ENCODE measurements at places on chromosomes 3 and 15. TPM values are rescaled to one million over a fixed set of nuclear protein-coding genes. Genes with fewer than 3 reads are reported as not detected.

Gene SPTSSB
- total RNA-seq, result not detected

Gene MCF2L2
- total RNA-seq, result 0.58 TPM

Gene NRG4
- total RNA-seq, result not detected

Gene CDAN1
- 11.5 TPM for total RNA-seq

Gene HAPLN3
- total RNA-seq, result 3.7 TPM

Gene NUSAP1
- total RNA-seq, result 10.9 TPM

Gene CFAP92
- total RNA-seq, result not detected

Gene TNNC1
- total RNA-seq, result 1.2 TPM

Measured in pericardium fibroblast (primary cell).